ENCODE measurements at places on chromosomes 1 and 21.

DNA sequence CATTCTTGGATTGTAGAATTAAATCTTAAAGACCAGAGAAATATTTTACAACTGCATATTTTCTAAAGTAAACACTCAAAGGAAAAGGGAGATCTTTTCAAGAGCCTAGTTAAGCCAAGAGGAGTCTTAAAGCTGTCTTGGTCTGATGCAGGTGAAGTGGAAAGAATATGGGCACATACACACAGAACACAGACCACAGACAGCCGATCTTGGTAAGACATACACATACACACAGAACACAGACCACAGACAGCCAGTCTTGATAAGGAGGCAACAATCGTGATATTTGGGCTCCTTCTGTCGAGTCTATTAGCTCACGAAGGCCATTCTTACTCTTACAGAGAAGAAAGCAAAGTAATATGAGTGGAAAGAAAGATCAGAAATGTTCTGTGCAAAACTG, 1153.9 kb upstream of the TMPRSS15 start:
- no peaks in the 10 kb centered on the region for H3K36me3 ChIP-seq
- H3K27me3 ChIP-seq = no peaks in the 10 kb centered on the region
- H3K4me1 ChIP-seq = no peaks in the 10 kb centered on the region
- DNase-seq = no peak
- H3K27ac ChIP-seq = no peak overlapping the region
- H3K4me3 ChIP-seq = no peak overlapping the region

DNA sequence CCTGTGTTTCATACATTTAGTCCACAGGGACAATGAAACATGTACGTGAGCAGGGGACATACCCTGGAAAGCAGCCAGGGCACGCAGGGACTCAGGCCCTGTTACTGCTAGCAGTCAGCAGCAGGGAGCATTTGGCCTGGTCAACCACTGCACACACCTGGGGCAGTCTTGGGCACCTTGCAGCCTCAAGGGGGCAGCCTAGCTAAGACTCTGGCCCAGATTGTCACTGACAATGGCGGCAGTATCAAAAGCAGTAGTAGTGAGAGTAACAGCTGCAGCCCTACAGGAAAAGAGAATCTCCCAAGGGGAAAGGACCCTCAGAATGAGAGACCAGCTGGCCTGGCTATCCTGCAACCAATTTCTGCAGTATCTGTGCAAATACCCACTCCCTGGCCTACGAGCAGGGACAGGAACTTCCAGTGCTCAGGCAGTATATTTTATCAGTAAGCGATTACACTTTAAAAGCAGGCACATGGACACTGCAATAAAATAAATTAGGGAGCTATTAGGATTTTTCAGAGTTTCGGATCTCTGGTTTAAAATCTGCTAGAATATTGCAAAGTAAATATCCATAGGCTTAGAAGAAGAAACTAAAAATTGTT, 475.6 kb downstream of the LTN1 start:
- no peaks in the 10 kb centered on the region for H3K27me3 ChIP-seq
- no peaks in the 10 kb centered on the region for H3K36me3 ChIP-seq
- peaks cover 2% of the 10 kb centered on the region for H3K4me1 ChIP-seq
- H3K27ac ChIP-seq = no peak overlapping the region
- H3K4me3 ChIP-seq = no peak overlapping the region
- DNase-seq = peak; percentile 1

DNA sequence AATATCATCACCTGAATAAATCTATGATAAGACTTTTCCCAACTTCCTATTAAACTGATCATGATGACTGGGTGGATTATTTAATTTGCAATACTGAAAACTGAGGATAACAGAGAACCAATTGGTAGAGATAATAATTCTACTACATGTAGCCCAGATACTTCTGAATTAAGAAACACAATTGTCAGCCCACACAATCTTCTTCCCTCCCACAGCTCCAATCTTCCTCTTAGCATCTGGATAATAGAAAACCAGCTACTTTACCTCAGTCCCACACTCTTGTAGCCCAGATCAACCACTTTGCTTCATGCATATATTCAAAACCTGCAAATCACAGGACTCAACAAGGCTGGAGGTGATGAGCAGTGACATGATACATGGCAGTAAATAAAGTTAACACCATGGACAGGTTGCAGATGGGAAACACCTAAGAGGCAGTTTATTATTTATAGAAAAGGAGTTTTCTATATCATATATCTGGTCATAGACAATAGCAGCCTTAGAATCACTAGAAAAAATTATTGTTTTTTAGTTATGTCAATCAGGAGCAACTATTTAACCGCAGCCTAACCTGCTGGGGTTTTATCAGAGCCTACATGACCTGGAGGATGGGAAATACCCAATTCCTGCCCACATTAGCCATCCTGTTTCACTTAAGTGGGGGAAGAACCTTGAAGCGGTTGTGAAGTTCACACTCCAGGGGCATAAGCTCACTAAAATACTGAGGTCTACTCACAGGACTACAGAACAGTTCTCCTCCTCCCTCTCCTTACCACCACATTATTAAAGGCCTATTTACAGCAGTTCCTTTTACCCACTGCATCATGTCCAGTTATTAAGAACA, 16.7 kb downstream of the FRRS1 start:
- H3K27me3 ChIP-seq = no peaks in the 10 kb centered on the region
- H3K4me3 ChIP-seq = no peak overlapping the region
- DNase-seq = no peak
- peaks cover 6% of the 10 kb centered on the region for H3K36me3 ChIP-seq
- no peak overlapping the region for H3K27ac ChIP-seq

- H3K27ac ChIP-seq = peak overlapping the region; percentile 97
- no peak for DNase-seq
- peaks cover 25% of the 10 kb centered on the region for H3K4me1 ChIP-seq
Observed at GRCh38 chr1:85275701-85276214, 674 bp downstream of the BCL10 start.

- H3K4me1 ChIP-seq = no peaks in the 10 kb centered on the region
- no peak for DNase-seq
- no peaks in the 10 kb centered on the region for H3K27me3 ChIP-seq
- H3K36me3 ChIP-seq = no peaks in the 10 kb centered on the region
- no peak overlapping the region for H3K27ac ChIP-seq
- H3K4me3 ChIP-seq = no peak overlapping the region
Observed at GRCh38 chr1:110501488-110502132, 17.4 kb downstream of the KCNA10 start.

- H3K4me1 ChIP-seq = no peaks in the 10 kb centered on the region
- DNase-seq = no peak
- no peaks in the 10 kb centered on the region for H3K27me3 ChIP-seq
- H3K27ac ChIP-seq = no peak overlapping the region
Observed at GRCh38 chr1:103162360-103162759, 54.0 kb upstream of the COL11A1 start.

DNA sequence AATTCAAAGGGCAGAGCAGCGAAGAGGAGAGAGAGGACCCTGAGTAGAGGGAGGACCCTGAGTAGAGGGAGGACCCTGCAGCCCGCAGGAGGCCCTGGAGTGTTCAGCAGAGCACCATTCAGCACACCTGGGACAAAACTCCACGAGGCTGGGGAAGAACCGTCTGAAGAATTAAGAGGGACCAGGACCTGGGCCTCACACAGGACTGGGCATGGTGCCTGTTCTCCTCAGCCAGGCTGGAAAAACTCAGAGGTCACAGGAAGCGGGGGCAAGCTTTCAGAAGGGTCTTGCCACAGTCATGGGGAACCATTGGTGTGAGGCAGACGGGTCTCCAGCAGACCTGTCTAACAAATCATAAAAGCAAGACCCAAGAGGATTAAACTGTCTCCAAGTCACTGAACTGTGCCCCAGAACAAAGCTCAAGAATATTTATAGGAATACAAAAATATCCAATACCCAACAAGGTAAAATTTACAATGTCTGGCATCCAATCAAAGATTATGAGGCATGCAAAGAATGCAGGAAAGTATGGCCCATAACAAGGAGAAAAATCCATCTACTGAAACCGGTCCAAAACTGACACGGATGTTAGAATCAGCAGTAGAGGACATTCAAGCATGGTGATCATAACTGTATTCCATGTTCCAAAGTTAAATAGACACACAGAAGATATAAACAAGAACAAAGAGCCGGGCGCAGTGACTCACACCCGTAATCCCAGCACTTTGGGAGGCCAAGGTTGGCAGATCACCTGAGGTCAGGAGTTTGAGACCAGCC, 30.6 kb downstream of the MORN1 start:
- no peaks in the 10 kb centered on the region for H3K27me3 ChIP-seq
- no peak overlapping the region for H3K27ac ChIP-seq
- H3K4me3 ChIP-seq = no peak overlapping the region
- no peaks in the 10 kb centered on the region for H3K36me3 ChIP-seq

GRCh38 chr1:221264848-221265247, 385.6 kb downstream of the HLX start:
- peaks cover 5% of the 10 kb centered on the region for H3K4me1 ChIP-seq
- H3K36me3 ChIP-seq = no peaks in the 10 kb centered on the region
- H3K27ac ChIP-seq = peak overlapping the region; percentile 4
- no peak overlapping the region for H3K4me3 ChIP-seq
- H3K27me3 ChIP-seq = no peaks in the 10 kb centered on the region

GRCh38 chr1:183319051-183319450, 99.1 kb downstream of the NMNAT2 start:
- no peaks in the 10 kb centered on the region for H3K4me1 ChIP-seq
- peak overlapping the region; percentile 82 for H3K27ac ChIP-seq
- no peak overlapping the region for H3K4me3 ChIP-seq
- no peaks in the 10 kb centered on the region for H3K27me3 ChIP-seq

GRCh38 chr21:44849616-44850130, 23.8 kb downstream of the PTTG1IP start:
- H3K27ac ChIP-seq = no peak overlapping the region
- peaks cover 34% of the 10 kb centered on the region for H3K36me3 ChIP-seq
- no peaks in the 10 kb centered on the region for H3K27me3 ChIP-seq
- no peak overlapping the region for H3K4me3 ChIP-seq

DNA sequence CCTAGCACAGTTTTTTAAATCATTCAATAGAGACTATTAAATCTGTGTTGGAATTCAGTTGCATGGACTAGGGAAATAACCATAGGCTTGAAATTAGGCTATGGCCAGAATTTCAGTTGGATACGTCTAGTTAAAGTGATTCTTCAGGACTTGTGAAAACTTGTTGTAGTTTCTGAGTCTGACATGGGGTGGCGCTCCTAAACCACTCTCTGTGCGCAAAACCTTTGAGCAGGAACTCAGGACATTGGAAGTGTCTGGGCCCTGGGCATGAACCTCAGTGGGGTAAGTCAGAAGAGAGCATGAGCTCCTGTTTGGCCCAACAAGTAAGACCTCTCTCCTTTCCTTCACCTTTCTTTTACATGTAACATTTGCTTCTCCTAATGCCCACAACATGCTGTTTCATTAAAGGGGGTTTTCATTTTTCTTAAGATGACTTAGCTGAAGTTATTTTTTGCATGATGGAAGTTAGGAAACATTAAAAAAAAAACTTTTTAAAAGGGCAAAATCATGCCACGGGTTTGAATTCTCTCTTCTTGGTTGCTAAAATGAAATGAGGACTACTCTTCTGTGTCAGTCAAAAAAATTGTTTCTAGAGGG, 17.1 kb upstream of the CCDC190 start:
- peaks cover 8% of the 10 kb centered on the region for H3K27me3 ChIP-seq
- H3K36me3 ChIP-seq = no peaks in the 10 kb centered on the region
- H3K4me3 ChIP-seq = no peak overlapping the region
- no peaks in the 10 kb centered on the region for H3K4me1 ChIP-seq
- no peak overlapping the region for H3K27ac ChIP-seq

DNA sequence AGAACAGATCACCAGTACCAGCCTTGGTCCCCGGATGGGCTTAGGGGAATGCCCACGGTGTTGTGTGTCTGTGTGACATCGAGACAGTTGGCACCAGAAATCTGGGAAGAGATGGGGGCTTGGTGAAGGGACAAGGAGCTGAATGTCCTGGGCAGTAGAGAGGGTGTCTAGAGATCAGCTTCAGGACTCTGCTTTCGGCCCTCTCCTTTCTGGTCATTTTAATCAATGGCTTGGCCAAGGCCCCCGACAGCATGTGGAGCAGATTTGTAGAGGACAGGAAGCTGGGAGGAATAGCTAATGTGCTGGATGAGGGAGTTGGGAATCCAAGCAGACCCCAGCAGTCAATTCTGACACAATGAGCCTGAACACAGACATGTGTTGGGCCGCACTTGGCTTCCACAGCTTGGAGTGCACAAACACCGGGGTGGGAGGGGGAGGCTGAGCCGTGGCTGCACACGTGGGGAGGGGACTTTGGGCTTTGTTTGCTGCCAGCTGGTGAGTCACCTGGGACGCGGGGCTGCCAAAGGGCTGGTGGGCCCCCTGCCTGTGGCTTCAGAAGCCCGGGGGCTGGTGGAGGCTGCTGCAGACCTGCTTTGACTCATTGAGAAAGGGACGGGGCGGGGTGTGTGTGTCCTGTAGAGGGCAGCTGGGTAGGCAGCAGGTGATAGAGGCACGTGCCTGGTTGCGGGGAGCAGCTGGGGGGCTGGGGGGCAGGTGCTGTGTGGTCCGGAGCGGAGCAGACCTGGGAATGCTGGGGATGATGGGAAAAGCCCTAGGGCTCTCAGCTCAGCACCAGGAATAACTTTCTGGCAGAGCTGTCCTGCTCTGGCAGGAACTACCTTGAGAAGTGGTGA, 20.9 kb downstream of the SLC1A7 start:
- H3K27ac ChIP-seq = no peak overlapping the region
- no peak for DNase-seq
- H3K27me3 ChIP-seq = no peaks in the 10 kb centered on the region

GRCh38 chr1:20095564-20096434, 23.5 kb downstream of the PLA2G2D start:
- DNase-seq = no peak
- no peaks in the 10 kb centered on the region for H3K27me3 ChIP-seq
- no peak overlapping the region for H3K4me3 ChIP-seq
- peak overlapping the region; percentile 66 for H3K27ac ChIP-seq
- no peaks in the 10 kb centered on the region for H3K36me3 ChIP-seq

- H3K36me3 ChIP-seq = no peaks in the 10 kb centered on the region
- no peaks in the 10 kb centered on the region for H3K27me3 ChIP-seq
Observed at GRCh38 chr1:10196976-10197375, 13.4 kb upstream of the KIF1B start.

- H3K27me3 ChIP-seq = no peaks in the 10 kb centered on the region
- peak overlapping the region; percentile 99 for H3K27ac ChIP-seq
- no peak overlapping the region for H3K4me3 ChIP-seq
- DNase-seq = no peak
- H3K36me3 ChIP-seq = peaks cover 49% of the 10 kb centered on the region
Observed at GRCh38 chr21:38815060-38815405, 9.3 kb downstream of the ETS2 start.

GRCh38 chr1:100306735-100307313, 40.8 kb downstream of the RTCA start:
- no peaks in the 10 kb centered on the region for H3K36me3 ChIP-seq
- H3K27ac ChIP-seq = no peak overlapping the region
- no peaks in the 10 kb centered on the region for H3K4me1 ChIP-seq
- no peak for DNase-seq
- H3K4me3 ChIP-seq = no peak overlapping the region
- H3K27me3 ChIP-seq = no peaks in the 10 kb centered on the region

GRCh38 chr21:45454060-45454925, 49.3 kb downstream of the COL18A1 start:
- H3K4me3 ChIP-seq = peak overlapping the region; percentile 37
- H3K36me3 ChIP-seq = no peaks in the 10 kb centered on the region
- H3K27me3 ChIP-seq = peaks cover 49% of the 10 kb centered on the region
- peak overlapping the region; percentile 64 for H3K27ac ChIP-seq
- no peak for DNase-seq
- H3K4me1 ChIP-seq = peaks cover 46% of the 10 kb centered on the region

- H3K4me3 ChIP-seq = no peak overlapping the region
- peaks cover 69% of the 10 kb centered on the region for H3K4me1 ChIP-seq
- H3K27ac ChIP-seq = no peak overlapping the region
- H3K36me3 ChIP-seq = no peaks in the 10 kb centered on the region
- DNase-seq = no peak
- no peaks in the 10 kb centered on the region for H3K27me3 ChIP-seq
Observed at GRCh38 chr21:38273745-38274542, 17.2 kb downstream of the KCNJ15 start.

- DNase-seq = no peak
- H3K36me3 ChIP-seq = no peaks in the 10 kb centered on the region
- H3K27me3 ChIP-seq = no peaks in the 10 kb centered on the region
- no peaks in the 10 kb centered on the region for H3K4me1 ChIP-seq
Observed at GRCh38 chr1:99535470-99536164, 110.3 kb upstream of the PALMD start.
